ENCODE measurements at places on chromosomes 11 and 22. TPM values are rescaled to one million over a fixed set of nuclear protein-coding genes. Genes with fewer than 3 reads are reported as not detected.

The GLYATL1 gene
- total RNA-seq = 20.5 TPM

The CASP12 gene
- not detected for total RNA-seq

GRCh38 chr22:29306835-29307595, 565 bp downstream of the GAS2L1 start:
- peak; percentile 93 for DNase-seq

- DNase-seq = no peak
These were observed 4.1 kb upstream of the APOL3 start for GRCh38 chr22:36164621-36165020.

DNA sequence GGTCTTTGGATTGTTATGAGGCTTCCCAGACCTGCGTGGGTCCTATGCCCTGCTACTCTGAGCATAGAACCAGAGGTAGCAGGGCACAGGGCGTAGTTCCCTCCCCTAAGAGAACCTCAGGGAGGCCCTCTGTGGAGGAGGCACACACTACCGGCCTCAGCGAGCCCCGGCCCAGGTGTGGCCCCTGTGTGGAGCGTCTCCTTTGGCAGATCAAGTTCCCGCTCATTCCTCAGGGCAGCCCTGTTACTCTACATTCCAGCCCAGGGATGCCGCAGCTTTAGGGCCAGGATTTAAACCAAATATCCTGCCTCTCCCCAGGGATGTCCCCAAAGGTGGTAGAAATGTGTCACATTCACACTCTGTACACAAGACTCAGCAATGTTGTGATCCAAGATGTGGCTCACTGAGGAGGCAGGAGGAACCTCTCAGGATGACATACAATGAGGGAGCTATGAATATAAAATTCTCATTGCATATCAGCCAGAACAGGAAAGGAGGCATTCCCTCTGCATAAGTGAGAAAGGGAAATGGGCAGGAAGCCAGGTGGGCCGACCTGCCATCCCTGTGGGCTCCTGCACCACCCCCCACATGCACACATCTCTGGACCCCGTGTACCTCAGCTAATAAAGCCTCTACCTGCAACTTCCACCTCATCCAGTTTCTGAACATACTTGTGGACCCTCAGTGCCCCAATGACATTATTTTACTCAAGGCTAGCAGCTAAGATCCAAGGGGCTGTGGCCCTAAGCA, 131.9 kb upstream of the TEAD1 start:
- no peak for DNase-seq

DNA sequence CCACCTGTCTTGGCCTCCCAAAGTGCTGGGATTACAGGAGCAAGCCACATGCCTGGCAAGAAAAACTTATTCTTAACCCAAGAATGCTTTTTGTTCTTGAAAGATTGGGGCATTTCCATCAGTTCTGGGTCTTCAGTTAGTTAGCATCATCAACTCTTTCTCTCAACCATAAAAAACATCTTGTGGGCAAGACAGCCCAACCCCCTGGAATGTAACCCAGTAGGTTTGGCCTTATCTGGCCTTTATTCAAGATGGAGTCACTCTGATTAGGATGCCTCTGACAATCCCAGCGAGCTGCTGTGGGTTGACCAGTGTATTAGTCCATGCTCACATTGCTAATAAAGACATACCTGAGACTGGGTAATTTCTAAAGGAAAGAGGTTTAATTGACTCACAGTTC, 9.2 kb upstream of the TPCN2 start:
- DNase-seq = no peak
